ENCODE measurements at places on chromosomes 7 and 10. TPM values are rescaled to one million over a fixed set of nuclear protein-coding genes. Genes with fewer than 3 reads are reported as not detected.

DNAJC12 gene
- total RNA-seq = 3.9 TPM

OR2A5 gene
- not detected for total RNA-seq

- no peak for DNase-seq
These were observed 29.5 kb upstream of the INSIG1 start for GRCh38 chr7:155268211-155268610.

CYP2C18 gene
- not detected for total RNA-seq

MKRN1 gene
- total RNA-seq = 38.6 TPM

DNA sequence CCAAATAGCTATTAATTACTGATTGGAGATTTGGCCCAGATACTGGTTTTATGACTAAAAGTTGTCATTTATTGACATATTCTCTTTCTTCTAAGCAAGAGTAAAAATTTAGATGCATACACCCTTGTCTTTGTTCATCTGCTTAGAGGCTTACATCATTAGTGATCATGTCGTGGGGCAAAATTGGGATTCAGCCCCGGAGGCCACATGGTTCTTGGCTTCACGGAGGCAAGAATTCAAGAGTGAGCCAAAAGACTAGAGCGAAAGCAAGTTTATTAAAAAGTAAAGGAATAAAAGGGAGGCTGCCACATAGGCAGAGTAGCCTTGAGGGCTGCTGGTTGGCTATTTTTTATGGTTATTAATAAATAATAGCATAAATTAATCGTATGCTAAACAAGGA is 41.1 kb downstream of the MINPP1 start:
- DNase-seq = no peak

KCND2 gene
- 0.13 TPM for total RNA-seq

NRG3 gene
- total RNA-seq = 8.2 TPM

MMD2 gene
- not detected for total RNA-seq

MORN4 gene
- 1.8 TPM for total RNA-seq
